NCI-H2081 (cell line): ENCODE measurements at places on chromosomes 5 and 9.

GRCh38 chr9:120545701-120546550, 34.0 kb downstream of the CDK5RAP2 start:
- DNase-seq = no peak

DNA sequence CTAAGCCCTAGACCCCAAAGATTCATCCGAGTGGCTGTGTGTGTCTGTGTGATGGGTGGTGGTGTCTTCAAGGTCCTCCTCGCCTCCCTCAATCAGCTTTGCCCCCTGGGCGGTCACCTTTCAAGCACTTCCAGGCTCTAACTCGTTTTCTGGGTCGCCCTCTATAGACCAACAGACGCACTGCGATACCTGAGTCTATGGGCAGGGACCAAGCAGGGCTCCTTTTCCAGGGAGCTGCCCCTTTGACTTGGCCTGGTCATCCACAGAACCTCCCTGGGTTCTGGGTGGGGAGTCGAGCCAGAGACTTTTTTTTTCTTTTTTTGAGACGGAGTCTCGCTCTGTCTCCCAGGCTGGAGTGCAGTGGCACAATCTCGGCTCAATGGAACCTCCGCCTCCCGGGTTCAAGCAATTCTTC, 1.1 kb downstream of the SLC27A4 start:
- peak; percentile 71 for DNase-seq

GRCh38 chr5:178831049-178831448, 28.7 kb upstream of the ZNF354B start:
- no peak for DNase-seq

DNA sequence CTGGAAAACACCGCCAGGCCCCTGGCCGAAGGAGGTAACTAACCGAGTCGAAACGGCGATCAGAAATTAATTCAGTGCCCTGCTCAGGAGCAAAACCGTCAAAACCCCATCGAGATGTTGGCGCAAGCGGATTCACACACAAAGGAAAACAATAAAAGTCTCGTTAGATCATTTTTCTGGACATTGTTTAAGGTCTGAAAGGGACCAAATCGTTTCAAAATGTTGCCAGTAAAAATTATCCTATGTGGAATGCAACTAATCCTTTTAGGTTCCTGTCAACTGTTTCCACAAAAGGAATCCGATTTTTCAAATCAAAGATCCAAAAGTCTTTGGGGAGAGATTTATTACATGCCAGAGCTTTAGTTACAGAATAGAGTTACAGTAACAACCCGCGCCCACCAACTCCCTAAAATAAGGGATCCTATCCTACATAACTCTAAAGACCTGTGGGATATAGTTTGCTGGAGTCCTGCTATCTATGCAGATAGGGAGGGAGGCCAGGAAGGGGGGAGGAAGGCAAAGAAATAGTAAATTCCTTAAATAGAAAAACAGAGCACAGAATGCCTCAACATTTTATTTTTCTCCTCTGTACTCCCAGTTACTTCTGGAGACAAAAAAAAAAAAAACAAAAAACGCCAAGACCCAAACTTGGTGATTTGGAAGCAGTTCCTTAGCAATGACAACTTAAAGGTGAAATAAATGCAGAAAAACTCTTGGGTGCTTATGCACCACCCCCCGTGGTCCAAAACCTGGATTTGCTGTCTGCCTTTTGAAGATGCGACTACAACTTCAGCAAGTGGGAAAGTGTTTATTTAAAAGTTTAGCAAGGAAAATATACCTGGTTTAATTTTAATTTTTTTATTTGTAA, 10.6 kb downstream of the FOXD1 start:
- DNase-seq = no peak

- no peak for DNase-seq
Measured at GRCh38 chr5:89756955-89757354, 652.6 kb downstream of the CETN3 start.

DNA sequence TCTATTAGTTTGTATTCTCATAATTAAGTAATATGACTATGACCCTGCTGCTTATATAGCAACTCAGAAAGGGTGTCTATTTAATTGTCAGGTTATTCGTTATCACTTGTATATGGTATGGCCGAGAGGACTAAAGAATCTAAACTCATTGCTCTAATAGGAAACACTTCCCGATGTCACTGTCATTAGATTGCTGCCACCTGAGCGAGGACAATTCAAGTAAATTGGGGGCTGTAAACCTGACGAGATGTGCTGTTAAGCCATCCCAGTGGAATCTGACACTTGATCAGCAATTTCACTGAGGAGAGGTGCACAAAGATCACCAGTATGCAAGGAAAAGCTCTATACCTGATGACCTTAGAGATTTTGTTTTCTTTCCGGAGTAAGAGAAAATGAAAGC, 1319.3 kb downstream of the MAT2B start:
- no peak for DNase-seq

GRCh38 chr5:168798065-168799023, 219.2 kb upstream of the PANK3 start:
- no peak for DNase-seq

DNA sequence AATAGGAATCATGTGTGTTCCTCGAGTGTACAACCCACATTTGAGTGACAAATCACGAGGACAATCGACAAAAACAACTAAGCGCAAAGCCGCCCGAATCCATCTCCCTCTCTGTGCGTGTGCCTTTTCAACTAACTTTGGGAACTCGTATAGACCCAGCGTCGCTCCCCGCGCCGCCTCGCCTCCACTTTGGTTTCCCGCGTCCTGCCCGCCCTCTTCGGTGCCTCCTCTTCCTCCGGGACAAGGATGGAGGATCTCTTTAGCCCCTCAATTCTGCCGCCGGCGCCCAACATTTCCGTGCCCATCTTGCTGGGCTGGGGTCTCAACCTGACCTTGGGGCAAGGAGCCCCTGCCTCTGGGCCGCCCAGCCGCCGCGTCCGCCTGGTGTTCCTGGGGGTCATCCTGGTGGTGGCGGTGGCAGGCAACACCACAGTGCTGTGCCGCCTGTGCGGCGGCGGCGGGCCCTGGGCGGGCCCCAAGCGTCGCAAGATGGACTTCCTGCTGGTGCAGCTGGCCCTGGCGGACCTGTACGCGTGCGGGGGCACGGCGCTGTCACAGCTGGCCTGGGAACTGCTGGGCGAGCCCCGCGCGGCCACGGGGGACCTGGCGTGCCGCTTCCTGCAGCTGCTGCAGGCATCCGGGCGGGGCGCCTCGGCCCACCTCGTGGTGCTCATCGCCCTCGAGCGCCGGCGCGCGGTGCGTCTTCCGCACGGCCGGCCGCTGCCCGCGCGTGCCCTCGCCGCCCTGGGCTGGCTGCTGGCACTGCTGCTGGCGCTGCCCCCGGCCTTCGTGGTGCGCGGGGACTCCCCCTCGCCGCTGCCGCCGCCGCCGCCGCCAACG, at the start of gene GPR150:
Gene GPR150 (plus strand): TSS at position 58 of the 840 bp plus-strand sequence. CDS start 189 bp downstream, at position 247.
- peak; percentile 66 for DNase-seq

GRCh38 chr9:90107726-90108655, 503.2 kb downstream of the GADD45G start:
- DNase-seq = no peak

DNA sequence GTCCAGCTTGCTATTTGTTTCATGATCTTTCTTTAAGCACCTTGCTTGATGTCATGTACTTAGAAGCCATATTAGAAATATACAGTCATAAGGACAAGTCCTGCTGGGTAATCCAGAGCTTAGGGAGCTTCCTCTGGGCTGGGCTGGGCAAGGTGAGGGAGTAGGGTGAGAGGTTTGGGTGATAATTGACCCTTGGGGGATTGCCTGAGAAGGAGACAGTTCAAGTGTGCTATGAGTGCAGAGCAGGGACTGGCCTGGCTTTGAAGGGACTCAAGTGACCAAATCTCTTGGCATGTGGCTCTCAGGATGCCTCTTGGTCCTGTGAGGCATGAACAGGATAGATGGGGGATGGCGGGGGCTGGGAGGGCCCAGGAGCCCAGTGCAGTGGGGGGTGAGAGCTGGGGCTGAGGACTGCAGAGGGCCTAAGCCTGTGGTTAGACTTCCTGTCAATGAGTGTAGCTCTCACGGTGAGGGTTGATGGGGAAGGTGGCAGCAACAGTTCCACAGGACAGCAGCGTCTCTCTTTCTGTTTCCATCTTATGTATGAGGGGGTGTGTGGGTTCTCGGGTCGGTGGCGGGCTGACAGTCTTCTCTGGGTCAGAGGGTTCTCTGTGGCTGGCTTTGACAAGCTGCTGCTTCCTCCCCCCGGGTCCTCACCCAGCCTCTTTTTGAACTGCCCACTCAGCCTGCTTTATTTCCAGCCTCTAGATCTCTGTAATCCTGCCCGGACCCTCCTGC, 53.5 kb downstream of the RGS3 start:
- DNase-seq = no peak

DNA sequence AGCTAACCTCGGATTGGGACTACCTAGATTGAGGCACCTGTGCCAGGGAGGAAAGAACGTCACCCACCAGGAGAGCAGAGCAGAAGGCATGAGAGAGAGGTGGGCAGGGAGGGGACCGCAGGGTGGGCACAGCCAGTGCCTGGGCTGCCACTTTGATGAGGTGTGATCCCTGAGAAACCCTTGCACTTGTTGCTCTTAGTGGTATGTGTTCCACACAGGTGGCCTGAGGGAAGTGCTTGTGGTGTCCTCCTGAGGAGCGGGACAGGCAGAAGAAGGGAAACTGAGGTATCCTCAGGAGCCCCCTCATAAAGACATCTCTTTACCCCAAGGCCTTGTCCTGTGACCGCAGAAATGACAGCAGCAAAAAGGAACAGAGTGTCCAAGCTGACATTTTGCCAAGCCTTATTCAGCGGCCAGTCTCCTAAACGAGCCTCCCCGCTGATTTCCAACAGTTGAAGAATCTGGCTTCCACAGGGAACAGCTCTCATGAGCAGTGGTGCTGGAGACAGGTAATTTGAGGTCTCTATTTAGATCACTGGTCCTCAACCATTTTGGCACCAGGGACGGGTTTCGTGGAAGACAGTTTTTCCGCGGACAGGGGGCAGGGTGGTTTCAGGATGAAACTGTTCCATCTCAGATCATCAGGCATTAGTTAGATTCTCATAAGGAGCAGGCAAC, 82.4 kb downstream of the FOXD1 start:
- DNase-seq = no peak

- no peak for DNase-seq
Measured at GRCh38 chr9:14868772-14869583, 41.2 kb downstream of the FREM1 start.

DNA sequence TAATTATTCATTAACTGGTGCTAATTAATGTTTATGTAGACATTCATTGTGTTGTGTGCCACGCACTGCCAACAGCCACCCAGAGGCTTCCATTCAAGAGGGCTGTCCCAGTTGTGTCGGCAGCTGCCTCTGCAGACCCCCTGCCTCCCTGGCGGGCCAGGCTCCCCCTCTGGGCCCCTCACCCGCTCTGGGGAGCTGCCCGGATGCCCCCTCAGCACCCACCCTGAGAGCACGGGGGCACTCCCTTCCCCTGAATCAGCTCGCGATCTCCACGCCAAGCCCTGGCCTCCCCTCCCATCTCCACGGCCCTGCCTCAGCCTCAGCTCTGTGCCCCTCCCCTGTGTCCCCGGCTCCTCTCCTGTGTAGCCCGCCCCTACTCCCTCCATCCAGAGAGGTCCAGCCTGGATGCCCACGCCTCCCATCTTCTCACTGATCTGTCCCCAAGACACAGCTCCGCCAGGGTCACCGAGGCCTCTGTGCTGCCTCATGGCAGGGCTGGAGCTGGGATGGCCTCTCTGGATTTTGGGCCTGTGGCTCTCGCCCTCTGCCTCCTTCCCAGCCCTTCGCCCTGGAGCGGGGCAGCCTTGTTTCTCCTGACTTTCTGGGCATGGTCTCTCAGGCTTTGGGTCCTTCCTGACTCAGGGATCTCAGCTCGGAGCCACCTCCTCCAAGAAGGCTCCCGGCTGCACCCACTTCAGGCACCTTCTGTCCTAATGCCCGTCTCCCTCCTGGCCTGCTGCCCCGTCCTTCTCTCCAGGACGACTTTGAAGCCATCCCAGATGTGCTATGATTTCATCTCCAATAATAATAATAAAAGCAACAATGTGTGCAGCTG, 16.0 kb upstream of the SLC9A3 start:
- DNase-seq = peak; percentile 57

GRCh38 chr5:61638476-61638875, 306.4 kb downstream of the ZSWIM6 start:
- DNase-seq = no peak

- DNase-seq = no peak
Measured at GRCh38 chr5:173028811-173029327, 27.3 kb upstream of the CREBRF start.
